ENCODE measurements at places on chromosomes 5 and 9.

- no peak for DNase-seq
Measured at GRCh38 chr5:109962882-109963603, 273.3 kb downstream of the MAN2A1 start.

DNA sequence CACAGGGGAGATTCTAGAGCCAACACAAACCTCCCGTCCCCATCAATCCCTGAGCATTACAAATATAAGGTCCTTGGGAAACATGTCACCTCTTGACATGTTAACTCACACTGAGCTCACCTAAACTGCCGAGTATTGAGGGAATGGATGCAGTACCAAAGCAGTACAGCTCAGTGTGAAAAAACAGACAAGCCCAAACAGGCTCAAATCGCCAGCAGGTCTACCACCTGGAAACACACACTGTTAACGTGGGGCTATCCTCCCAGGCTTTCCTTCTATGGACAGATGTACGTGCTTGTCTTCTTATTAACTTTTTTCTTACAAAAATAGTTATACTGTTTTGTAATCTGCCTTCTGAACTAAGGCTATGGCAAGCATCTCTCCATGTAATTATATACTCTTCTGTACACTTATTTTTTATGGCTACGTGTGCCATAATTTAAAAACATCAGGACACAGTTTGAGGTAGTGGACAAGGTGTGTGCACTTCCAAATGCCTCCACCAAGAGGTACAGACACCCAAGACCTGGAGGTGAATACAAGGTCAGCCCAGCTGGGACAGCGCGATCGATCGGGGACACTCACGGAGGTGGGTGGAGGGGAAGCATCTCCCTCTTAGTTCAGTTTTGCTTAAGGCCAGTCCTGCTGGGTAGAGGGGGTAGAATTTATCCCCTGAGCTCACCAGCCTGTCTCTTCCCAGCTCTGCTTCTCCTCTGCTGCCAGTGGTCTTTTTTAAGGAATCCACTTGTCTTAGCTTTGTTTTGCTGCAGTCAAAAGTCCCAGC lies 76.5 kb downstream of the DAP start:
- DNase-seq: no peak

DNA sequence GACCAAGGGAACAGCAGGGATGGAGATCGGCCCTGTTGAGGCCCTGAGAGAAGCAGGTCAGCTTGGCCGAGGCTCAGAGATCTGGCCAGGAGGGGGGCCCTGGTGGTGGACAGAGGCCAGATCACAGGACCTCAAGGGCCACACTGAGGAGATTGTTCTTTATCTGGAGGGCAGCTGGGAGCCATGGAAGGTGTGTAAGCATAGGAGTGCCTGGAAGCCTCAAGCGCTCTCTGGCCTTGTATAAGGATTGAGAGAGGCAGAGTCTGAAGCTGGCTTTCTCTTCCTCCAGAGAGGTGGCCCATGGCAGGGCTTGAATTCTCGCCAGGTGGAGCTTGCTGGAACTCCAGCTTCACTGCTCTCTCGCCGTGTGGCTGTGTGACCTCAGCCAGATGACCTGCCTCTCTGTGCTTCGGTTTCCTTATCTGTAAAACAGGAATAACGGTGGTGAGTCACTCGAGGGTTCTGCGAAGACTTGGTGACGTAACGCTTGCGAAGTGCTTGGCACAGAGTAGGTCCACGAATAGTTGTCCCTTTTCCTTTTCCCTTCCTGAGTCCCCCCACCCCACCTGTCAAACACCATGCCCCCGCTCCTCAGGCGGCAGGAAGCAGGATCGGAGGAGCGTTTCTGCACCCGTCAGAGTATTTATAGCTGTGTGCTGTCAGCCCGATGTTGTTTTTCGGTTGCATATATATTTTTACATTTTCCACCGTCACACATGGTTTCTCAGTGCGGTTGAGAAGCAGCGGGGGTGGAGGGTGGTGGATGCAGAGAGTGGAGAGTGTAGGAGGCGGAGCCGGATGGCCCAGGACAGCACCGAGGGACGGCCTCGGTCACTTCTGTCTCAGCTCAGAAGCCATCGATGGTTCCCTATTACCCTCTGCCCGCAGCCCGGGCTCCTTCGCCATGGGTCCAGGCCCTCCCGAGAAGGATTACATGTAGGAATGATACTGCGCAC lies 17.0 kb upstream of the CRB2 start:
- peak; percentile 86 for DNase-seq

DNA sequence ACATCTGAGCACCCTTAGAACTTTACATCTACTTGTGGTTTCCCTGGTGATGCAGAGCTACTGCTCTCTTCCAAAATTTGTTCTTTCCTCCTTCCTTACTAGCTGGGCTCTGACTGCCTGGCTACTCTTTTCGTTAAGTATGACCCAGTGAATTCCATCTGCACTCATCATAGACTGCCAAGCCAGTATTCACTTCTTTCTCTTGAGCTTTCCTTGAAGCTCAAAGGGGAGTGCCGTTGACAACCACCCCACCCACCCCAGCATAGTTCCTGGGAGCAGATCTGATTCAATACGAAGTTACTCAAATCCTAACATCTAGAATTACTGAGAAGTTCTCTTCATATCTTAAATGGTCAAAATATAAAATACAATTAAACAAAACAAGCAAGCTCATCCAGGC lies 190.5 kb downstream of the ADAMTS12 start:
- DNase-seq: no peak

DNA sequence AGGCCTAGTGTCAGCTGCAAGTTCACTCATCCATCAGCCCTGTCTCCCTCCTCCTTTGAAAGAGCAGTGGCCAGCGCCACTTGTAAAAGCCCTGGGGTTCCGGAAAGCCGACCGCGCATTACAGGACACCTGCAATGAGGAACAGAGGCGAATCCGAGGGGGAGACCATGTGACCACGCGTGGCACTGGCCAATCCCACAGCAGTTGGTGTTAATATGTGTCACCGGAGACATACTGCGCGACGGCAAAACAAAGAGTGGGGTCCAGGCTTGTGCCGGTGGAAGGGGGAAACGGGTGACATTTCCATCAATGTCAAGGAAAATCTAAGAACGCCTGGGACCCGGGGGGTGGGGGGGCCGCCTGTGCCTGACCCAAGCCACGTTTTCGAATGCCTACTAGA lies 480.8 kb downstream of the SPATA31A7 start:
- peak; percentile 7 for DNase-seq

DNA sequence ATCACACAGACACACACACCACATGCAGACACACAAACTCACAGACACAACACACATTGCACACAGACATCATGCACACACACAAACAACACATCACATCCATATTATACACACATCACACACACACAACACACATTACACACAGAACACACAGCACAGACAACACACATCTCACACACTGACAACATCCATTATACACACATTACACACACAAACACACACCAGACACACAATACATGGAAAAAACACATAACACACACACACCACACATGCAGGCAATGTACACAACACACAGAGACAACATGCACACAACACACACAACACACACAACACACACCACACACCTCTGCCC lies 4.8 kb upstream of the CCDC187 start:
- no peak for DNase-seq

DNA sequence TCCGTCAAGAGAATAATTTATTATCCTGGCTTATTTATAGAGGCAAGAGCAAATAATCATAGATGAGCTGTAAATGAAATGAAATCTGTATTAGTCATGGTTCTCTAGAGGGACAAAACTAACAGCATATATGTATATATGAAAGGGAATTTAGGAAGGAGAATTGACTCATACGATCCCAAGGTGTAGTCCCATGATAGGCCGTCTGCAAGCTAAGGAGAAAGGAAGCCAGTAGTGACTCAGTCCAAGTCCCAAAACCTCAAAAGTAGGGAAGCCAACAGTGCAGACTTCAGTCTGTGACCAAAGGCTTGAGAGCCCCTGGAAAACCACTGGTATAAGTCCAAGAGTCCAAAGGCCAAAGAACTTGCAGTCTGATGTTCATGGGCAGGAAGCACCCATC lies 515.9 kb upstream of the CYLC2 start:
- DNase-seq: no peak

- no peak for DNase-seq
Measured at GRCh38 chr9:4303006-4303405, 3.1 kb upstream of the GLIS3 start.

DNA sequence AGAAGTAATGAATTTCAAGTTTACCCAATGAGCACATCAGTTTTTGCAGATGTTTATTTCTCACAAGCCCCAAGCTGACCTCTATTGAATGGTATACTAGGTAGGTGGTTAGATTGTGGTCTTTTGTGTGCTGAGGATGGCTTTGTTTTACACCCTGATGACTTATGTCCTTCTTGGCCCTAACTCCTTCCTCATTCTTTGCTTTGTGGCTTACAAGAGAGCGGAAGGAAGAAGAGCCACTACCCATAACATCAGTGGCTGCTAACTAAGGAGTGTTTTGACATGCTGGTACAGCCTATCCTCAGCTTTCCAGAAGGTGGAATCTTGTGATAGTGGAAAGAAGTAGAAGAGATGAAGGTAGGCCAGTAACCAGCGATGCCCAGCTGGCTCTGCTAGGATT lies 85.7 kb upstream of the NTRK2 start:
- DNase-seq: no peak

DNA sequence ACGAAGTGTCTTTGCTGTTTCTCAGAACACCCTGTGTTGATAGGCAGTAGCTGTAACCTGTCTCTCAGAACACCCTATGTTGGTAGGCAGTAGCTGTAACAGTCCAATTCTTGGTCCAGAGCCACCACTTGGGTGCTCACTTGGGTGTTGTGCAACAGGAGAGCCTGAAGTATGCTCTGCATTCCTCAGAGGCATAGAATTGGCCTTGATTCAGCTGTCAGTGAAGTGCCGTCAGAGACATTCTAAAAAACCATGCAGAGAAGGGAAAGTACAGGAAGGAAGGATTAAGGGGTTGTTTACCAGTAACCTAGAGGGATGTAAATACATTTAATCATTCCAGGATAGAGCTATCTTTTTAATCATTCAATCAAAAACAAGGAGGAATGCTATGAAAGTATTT lies 231.2 kb downstream of the ARRDC3 start:
- no peak for DNase-seq

DNA sequence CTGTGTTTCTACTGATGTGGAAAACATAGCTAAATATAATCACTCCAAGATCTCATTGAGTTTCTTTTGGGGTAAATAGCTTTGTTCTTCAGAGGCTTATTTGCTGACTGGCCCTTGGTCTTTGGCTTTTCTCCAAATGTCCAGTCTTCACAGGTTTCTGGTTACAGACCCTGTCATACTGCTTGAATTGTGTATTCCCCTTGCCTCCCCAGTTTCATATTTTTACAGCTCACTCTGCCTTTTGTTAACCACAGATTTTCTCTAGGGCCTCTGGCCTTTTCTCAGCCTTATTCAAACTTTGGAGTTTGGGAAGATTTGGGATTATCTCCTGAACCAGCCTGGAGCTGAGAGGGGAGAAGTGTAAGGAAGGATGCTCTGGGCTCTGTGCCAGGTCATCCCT lies 23.9 kb downstream of the ISOC1 start:
- DNase-seq: no peak

DNA sequence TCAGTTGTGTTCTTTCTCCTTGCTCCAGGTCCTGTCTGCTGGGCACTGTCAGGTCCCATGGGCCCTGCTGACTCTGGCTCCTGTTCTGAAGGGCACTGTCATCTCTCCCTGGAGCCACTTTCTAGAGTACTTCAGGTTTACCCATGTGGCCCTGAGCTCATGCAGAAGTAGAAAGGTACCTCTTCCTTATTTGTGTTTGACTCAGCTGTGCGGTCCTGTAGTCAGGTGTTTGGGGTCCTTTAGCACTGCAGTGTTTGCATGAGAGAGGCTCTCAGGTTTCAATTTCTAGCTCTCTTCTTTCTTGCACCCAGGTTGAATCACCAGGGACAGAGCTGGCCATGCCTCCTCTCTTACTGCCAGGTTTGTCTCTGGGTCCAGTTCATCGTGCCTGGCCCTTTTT lies 71.5 kb downstream of the HSPA4 start:
- peak; percentile 4 for DNase-seq

DNA sequence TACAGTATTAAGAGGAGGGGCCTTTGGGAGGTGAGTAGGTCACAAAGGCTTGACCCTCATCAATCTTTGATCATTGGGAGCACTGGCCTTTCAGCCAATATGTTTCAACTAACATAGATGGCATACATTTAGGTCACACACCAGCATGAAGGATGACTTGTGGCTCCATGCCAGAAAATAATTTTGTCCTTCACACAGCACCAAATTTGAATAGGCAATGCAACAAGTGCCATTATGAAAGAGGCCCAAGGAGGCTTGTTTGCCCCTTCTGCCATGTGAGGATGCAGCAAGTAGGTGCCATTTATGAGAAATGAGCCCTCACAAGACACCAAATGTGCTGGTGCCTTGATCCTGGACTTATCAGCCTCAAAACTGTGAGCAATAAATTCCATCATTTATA lies 81.1 kb downstream of the JAKMIP2 start:
- DNase-seq: no peak

DNA sequence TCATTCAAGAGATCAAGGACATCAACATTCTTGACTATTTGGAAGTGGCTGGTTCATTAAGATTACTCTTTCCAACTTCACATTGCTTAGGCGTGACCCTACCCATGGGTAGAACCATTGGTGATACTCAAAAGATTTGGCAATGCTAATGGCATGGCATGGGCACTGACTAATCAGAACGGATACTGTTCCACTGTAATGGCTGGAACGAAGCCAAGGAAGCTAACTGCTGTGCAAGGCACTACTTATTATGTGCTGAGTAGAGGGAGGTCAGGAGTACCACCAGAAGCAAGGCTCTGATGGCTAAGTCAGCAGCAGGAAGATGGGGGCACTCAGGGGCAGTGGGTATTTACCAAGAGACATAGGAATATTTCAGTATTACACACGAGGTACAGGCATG lies 31.9 kb downstream of the GNA14 start:
- DNase-seq: no peak

GRCh38 chr5:10151656-10152055 lies 98.0 kb downstream of the ATPSCKMT start:
- no peak for DNase-seq

DNA sequence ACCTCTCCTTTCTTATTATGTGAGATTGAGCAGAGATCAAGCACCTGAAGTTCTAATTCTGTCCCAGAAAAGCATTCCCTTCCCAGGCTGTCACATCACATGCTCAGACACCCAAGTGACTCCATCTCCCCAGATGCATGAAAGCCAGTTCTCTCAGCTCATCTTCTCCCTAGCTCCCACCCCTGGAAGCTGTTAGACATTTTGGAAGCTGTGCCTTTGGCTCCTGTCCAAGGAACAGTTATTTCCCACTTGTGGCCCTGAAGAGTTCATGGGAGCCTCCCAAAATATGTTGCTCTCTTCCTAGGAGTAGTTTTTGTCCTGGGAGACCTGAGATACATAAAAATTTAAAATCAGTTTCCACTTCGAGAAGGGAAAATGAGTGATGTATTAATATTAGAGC lies 161.4 kb upstream of the GAS1 start:
- DNase-seq: no peak

GRCh38 chr9:78038620-78039300 lies 7.1 kb upstream of the GNAQ start:
- DNase-seq: no peak

- DNase-seq: no peak
Measured at GRCh38 chr5:97986069-97986468, 787.4 kb upstream of the RGMB start.
